ENCODE measurements at places on chromosomes 4 and X.
A peak's percentile ranks its signal among the peaks of the same experiment; 100 is the strongest.

DNA sequence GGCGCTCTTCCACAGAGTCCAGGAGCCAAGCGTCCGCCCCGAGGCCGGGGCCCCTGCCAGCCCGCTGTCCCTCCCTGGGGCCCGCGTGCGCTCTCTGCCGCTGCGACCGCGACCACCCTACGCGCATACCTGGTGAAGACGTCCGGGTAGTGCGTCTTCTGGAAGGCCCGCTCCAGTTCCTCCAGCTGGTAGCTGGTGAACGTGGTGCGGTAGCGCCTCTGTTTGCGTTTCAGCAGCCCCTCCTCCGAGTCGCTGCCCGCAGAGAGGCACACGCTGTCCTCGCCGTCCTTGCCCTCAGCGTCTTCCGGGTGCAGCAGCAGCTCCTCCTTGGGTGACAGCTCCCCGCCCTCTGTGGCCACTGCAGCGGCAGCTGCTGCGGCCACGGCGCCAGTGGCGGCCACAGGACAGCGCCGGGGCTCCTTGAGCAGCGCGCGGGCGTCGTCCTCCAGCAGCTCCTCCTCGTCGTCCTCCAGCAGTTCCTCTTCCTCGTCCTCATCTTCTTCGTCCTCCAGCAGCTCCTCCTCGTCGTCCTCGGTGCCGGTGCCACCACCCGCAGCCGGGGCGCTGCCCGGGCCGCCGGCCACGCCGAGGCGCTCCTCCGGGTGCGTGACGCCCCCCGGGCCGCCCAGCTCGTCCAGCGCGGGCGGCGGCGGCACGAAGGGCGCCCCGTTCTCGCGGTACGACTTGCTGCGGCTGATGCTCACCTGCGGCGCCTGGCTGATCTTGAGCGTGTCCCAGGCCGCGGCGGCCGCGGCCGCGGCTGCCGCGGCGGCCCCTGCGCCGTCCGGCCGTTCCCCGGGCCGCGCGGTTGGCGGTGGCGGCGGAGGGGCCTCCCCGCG, 2.8 kb downstream of the ARX start:
- DNase-seq: no peak

GRCh38 chr4:32909053-32909452, 2188.9 kb downstream of the PCDH7 start:
- no peak for DNase-seq

DNA sequence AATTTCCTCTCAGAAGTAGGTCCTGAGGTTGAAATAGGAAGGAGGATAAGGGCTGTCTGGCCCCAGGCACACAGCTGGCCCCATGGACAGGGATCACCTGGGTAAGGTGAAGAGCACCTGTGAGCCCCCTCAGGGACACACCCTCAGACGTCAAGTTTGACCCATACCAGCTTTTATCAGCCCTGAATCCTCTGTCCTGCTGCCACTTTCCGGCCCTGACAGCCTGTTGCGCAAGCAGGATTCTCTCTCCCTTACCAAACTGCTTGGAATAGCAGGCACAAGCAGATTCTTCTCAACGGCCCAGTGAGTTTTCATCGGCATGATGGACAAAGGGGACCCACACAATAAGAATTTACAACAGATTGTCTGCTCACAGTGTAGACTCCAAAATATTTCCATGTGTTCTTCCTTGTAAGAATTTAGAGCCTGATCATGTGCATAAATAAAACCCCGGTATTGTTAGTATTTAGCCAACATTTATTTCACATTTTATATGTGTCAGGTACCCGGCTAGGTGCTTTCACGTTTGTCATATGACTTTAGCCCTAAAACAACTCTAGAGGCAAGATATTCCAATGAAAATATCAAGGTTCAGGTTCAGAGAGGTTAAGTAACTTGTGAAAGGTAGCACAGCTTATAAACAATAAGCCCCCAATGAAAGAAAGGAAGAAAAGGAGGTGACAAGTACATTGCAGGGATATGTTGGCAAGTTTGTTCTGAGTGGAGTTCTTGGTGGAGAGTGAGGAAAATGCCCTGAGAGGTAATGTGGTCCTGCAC, 107.2 kb upstream of the KIT start:
- DNase-seq: no peak

DNA sequence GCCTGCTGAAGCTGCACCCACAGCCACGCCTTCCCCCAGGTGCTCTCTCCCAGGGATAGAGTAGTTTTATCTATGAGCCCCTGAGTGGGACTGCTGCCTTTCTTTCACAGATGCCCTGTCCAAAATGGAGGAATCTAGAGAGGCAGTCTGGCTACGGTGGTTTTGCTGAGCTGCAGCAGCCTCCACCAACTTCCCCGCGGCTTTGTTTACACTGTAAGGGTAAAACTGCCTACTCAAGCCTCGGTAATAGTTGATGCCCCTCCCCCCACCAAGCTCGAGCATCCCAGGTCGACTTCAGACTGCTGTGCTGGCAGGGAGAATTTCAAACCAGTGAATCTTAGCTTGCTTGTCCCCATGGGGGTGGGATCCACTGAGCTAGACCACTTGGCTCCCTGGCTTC, 84.5 kb downstream of the PRKG2 start:
- DNase-seq: no peak

- DNase-seq: no peak
Measured at GRCh38 chr4:164438321-164438720, 315.6 kb upstream of the SMIM31 start.

- no peak for DNase-seq
Measured at GRCh38 chr4:105386012-105386411, 87.8 kb downstream of the PPA2 start.

GRCh38 chr4:159398236-159398638, 295.4 kb downstream of the RAPGEF2 start:
- no peak for DNase-seq

- DNase-seq: no peak
Measured at GRCh38 chr4:135122457-135122856, 920.9 kb upstream of the PABPC4L start.

- DNase-seq: no peak
Measured at GRCh38 chr4:182604953-182605352, 312.2 kb downstream of the DCTD start.

- no peak for DNase-seq
Measured at GRCh38 chrX:110042496-110042895, 39.6 kb downstream of the TMEM164 start.

DNA sequence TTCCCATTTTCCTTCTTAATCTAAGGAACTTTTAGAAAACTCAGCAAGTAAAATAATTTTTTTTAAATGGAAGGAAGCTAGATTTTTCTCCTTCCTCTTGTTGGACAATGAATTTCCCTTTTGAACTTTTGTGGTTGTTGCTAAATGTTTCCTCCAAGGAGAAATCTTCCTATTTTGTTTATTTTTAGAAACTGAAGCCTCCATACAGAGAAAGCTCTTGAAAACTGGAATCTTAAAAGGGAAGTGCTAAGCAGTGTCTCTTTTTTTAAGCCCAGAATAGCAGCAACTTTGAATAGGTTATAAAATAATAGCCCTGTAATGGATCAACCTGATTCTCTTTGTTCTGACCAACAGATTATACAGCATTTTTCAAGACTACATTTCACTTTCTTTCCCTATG, 15.1 kb upstream of the DCLK2 start:
- no peak for DNase-seq

- DNase-seq: no peak
Measured at GRCh38 chr4:32436816-32437215, 1716.6 kb downstream of the PCDH7 start.

DNA sequence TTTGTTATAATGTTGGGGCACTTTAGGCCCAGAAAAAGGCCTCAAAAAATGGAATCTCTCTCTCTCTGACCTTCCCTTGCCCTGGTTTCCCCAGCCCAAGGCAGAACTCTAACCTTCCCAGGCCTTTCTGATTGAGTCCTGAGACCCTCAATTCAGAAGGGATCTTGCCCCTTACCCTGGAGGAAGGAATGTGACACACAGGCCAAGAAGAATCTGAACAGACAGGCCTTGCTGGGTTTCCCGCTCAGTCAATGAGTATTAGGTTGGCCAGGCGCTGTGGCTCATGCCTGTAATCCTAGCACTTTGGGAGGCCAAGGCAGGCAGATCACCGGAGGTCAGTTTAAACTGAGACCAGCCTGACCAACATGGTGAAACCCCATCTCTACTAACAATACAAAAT, 27.6 kb downstream of the ELOVL6 start:
- DNase-seq: no peak

DNA sequence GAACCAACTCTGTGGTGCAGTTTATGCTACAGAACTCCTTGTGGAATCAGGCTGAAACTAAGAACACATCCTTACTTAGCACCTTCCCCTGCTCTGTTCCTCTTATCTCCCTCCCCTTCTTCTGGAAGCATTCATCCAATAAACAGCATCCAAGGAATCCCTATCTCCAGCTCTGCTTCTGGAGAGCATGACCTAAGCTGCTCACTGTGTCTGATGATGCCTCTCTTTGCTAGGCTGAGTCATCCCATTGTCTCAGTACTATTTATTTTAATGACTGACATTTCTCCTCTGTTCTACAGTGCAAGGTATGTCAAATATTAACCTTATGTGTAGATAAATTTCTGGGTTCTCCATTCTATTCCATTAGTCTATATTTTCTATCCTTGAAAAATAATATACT, 71.2 kb downstream of the BEND2 start:
- no peak for DNase-seq

GRCh38 chrX:1536712-1537030, 314 bp downstream of the P2RY8 start:
- no peak for DNase-seq

GRCh38 chr4:139950568-139950967, 203.4 kb downstream of the MAML3 start:
- DNase-seq: peak; percentile 27

GRCh38 chrX:10926404-10926803, 184.7 kb upstream of the HCCS start:
- DNase-seq: no peak

DNA sequence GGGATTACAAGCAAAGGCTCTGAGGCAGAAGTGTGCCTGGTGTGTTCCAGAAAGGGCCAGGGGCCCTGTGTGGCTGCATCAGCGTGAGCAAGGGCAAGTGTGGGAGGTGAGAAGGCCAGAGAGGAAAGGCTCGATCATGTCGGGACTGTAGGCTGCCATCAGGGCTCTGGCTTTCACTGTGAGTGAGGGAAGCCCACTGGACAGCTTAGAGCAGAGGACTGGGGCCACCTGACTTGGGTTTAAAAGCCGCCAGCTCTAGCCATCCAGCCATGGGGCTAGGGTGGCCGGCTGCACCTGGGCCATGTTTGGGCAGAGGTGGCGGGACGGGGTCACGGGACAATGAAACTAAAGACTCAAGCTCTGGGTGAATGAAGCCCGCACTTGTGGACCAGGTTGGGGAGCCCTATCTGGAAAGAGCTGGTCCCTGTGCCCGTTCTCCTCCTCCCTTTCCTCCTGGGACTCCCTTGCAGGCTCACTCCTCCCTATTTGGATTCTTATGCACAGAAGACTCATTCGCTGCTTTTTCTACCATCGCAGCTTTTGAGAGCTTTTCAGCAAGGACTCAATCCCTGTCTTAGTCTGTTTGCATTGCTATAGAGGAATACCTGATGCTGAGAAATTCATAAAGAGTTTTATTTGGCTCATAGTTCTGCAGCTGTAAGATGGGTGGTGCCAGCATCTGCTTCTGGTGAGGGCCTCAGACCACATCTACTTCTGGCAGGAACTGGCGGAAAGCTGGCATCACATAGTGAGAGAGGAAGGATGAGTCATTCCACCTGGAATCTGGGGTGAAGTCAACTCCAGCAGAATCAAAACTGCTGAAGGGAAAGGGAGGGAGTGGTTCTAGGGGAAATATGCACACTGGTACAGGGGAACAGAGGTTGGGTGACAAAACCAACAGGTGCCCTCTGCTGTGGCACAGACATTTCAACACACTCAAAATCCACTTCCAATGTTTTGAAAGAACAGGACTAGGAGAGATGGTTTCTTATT, 15.3 kb downstream of the CTAG1B start:
- no peak for DNase-seq

DNA sequence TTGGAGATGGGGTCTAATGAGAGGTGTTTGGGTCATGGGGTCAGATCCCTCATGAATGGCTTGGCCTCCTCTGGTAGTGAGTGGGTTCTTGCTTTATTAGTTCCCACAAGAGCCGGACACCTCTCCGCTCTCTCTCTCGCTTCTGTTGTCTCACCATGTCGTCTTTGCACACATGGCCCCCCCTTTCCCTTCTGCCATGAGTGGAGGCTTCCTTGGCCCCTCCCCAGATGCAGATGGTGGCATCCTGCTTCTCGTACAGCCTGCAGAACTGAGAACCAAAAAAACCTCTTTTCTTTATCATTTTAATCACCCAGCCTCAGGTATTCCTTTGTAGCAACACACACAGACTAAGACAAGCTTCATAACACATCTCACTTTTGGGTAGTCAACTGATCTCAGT, 49.6 kb upstream of the SPRY1 start:
- DNase-seq: no peak

- no peak for DNase-seq
Measured at GRCh38 chr4:1081689-1082040, 31.7 kb downstream of the RNF212 start.

- no peak for DNase-seq
Measured at GRCh38 chr4:95061220-95061619, 303.5 kb downstream of the BMPR1B start.

GRCh38 chr4:167606551-167606950, 372.3 kb upstream of the SPOCK3 start:
- no peak for DNase-seq

- peak; percentile 59 for DNase-seq
Measured at GRCh38 chr4:184282251-184282713, 64.6 kb upstream of the ENPP6 start.

DNA sequence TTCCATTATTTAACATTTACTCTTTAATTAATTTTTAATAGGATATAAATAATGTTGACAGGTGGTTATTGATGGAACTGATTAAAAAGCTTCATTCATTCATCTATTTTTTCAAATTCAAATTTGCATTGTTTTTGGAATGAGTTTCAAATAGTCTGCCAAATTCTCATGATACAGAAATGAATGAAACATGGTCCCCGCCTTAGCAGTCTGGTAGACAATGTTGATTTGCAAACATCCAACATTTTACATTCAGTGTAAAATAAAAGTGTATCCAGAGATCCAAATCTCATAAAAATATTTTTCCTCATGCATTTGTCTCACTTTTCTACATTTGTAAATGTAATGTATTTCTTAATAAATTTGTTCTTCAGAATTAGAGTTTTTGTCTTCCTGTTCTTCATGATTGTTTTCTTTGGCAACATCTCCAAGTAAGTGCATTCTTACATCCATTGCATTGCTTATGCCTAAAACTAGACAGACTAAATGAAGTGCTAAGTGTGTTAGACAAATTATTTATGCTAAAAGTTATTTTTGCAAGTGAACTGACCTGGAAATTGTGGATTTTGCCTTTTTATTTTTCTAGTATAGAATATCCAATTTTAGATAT, 142.3 kb downstream of the PCDH18 start:
- no peak for DNase-seq

Measured in activated T-cell treated with anti-CD3 and anti-CD28 coated beads for 48 hours (primary cell).